Stimulated activated CD4-positive, alpha-beta T cell treated with anti-CD3 and anti-CD28 coated beads, Interleukin-15, amount 100 ng/mL, for 1 hour (primary cell): ENCODE measurements at places on chromosomes 6 and 20.
A peak's percentile ranks its signal among the peaks of the same experiment; 100 is the strongest.

DNA sequence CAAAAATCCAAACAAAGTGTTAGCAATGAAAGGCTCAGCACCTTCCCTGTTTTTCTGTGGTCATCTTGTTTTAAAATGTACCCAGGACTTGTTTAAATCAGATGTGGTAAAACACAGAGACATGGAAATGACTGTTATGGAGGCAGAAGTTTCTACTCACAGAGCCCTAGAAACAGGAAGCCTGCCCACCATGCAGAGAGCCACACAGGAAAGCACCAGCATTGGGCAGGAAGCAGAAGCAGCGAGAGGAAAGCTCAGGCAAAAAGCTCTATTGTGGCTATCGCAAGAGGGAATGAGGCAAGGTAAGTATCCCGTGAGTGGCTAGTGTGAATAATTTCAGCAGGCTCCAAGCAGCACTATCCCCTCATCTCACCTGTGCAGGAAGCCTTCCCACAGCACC lies 42.8 kb downstream of the GPR6 start:
- DNase-seq: no peak

GRCh38 chr20:33636776-33637175 lies 25.4 kb upstream of the C20orf144 start:
- DNase-seq: no peak

DNA sequence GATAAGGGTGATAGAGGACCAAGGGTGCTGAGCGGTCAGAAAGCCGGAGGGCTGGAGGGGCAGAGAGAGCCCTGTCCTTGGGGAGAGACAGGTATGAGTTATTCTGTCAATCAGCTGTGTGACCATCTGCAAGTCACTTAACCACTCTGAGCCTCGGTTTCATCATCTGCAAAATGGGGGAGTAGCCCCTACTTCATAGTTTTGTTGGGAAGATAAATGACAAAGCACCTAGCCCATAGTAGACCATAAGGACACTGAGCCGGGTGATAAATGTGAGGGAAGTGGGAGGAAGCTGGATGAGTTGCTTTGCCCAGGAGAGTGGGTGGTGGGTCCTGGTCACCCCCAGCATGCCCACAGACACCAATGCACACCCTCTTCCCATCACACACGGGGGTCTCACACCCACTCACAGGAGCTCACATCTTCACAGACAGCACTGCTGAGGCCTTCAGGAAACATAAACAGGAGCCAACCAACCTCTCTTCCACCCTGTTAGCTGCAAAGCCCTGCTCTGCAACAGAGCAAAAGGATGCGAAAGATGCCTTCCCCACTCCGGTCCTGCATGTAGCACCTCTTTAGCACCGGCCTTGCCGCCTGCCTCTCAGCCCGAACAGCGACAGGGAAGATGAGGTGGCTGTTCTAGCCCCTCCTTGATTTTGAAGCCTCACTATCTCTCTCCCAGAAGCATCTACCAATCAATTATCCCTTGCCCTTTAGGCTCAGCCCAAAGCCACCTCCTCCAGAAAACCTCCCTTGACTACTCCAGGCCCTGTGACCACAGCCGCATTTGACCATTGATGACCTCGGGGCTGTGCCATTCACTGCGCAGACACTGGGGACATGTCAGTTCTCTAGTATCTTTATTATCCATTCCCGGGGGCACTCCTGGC lies 18.9 kb downstream of the SPDEF start:
- DNase-seq: no peak

DNA sequence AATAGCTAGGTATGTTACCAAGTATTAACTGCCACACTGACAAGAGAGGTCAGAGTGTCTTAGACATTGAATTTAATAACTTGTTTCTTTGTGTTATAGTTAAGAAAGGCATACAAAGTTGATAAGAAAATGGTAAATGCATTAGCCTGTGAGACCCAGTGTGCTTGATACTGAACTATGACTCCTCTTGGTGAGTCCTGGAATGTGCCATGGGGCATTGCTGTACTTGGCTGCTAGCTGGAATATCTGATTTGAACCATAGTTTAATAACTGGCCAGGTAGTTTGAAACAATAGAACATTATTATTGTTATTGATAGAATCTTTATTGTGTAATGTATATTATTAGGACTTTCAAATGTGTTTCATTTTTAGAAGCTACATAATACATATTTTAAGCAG lies 70.0 kb downstream of the ZFAND3 start:
- no peak for DNase-seq

DNA sequence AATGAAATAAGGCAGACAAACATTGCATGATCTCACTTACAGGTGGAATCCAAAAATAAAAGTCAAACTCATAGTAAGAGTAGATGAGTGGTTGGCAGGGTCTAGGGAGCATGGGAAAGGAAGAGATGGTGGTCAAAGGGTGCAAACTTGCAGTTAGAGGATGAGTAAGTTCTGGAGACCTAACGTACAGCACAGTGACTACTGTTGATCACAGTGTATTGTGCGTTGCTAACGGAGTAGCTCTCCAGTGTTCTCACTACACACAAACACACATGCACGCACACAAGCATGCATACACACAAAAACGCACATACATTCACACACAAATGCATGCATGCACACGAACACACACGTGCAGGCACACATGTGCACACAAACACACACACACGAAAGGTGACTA lies 54.9 kb downstream of the LY86 start:
- no peak for DNase-seq

GRCh38 chr20:59064214-59064722 lies 21.7 kb upstream of the PRELID3B start:
- DNase-seq: no peak

DNA sequence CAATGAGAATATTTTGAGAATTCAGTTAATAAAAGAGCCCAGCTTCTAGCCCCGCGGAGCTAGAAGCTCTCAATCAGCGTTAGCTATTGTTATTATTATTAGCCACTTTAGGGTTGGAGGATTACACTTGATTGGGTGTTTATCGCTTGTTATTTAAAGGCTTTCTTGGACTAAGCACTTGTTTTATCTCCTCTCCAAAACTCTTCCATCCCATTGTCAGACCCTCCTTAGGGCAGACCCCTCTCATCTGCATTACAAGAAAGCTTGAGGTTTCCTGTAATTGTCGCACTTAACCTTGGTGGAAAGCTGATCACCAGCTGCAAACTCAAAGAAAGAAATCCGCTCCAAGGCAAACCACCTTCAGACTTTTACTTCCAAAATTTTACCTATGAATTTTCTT lies 4.8 kb downstream of the DPPA5 start:
- DNase-seq: no peak

- no peak for DNase-seq
These were observed 478.3 kb downstream of the TFAP2A start for GRCh38 chr6:9936551-9936950.

- DNase-seq: no peak
These were observed 9.1 kb upstream of the MAPK13 start for GRCh38 chr6:36120979-36121786.

DNA sequence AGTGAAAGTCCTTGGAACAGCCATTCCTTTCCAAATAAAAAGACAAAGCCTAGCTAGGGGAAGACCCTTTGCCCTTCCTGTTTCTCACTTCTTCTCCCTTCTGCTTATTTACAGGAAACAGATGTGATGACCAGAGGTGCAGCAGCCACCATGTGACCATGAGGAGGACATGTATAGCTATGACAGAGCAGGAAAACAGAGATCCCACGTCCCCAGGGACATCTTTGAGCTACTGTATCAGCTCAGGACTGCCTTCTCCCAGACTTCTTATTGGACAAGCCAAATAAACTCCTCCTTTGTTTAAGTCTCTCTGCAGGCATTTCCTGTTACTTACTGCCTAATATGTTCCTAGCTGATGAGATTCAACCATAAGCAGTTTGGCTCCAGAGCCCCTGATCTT lies 133.1 kb upstream of the MLN start:
- no peak for DNase-seq

- DNase-seq: no peak
These were observed 79.3 kb downstream of the TCP11 start for GRCh38 chr6:35061651-35062410.

- DNase-seq: no peak
These were observed 7.3 kb upstream of the SOX4 start for GRCh38 chr6:21586300-21586699.

DNA sequence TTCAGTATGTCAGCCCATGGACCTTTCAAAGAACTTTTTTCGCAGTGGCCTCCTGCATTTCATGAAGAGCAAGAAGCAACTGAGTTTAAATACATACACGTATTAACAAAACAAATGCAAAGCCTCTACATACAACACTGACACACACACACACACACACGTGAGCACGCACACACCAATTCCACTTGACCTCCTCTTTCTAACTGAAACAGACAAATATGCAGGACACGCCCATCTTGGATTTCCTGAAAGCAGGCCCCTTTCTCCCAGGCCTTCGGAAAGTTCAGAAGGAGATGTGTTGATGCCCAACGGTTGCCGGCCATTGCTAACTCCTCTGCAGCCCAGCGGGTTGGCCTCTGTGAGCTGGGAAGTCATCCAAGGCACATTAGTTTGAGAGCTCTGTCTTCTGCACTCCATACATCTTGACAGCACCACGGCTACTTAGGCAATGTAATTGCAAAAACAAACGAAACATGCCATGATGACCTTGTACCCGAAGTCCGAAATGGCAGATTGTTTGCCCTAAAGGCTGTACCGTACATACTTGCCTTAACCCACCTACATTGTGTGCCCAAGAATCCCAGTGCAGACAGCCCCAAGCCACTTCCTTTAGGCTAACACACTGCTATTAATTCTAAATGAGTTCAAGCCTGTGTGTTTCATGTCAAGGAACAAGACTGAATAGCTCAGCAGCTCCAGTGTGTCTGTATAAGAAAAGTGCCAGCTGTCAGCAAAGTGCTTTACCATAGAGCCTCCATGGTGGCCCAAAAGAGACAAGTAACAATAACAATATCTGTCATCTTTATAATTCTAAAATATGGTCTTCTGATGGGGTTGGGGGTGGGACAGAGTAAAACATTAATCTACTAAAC lies 138.8 kb upstream of the RNF217 start:
- no peak for DNase-seq

GRCh38 chr6:161395716-161396231 lies 121.9 kb upstream of the AGPAT4 start:
- DNase-seq: no peak

DNA sequence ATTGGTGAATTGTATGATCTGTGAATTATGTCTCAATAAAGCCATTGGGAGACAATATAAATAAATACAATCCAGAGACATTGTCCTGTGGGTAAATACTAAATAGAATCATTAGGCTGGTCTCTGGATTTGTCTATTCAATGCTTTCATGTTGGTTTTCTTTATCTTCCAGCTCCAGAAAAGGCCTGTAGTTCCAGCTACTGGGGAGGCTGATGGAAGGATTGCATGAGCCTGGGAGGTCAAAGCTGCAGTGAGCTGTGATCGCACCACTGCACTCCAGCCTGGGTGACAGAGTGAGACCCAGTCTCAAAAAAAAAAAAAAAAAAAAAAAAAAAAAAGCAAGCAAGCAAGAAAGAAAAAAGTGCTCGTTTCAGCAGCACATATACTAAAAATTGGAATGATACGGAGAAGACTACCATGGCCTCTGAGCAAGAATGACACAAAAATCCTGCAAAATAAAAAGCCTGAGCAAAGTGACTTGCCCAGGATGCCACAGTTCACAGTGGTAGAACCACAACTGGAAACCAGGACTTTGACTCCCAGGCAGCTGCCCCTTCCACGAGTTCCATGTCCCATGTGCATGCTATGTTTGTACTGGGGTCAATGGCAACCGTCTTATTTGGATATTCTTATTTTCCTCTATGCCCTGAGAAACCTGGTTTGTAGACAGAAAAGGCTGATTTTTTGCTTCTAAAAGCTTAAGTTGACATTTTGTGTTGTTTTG lies 33.6 kb upstream of the GMPR start:
- DNase-seq: no peak

- DNase-seq: peak; percentile 38
These were observed 12.1 kb upstream of the PDYN start for GRCh38 chr20:2005831-2006426.

DNA sequence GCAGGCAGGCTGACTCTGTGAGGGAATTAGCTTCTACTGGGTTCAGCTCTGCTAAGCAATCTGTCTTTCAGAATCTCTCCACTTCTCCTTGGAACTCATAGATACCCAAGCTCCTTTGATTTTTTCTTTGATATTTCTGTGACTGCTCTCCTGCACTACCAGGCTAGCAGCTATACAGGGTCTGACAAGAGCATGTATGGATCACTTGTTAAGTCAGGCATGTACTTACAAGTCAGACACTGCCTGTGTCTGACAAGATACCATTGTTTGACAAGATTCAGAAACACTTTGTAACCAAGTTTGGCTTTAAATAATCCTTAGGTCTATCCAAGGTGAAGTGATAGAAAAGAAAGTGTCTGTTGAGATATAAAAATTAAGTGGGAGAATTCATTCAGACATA lies 79.5 kb downstream of the SESN1 start:
- DNase-seq: no peak

DNA sequence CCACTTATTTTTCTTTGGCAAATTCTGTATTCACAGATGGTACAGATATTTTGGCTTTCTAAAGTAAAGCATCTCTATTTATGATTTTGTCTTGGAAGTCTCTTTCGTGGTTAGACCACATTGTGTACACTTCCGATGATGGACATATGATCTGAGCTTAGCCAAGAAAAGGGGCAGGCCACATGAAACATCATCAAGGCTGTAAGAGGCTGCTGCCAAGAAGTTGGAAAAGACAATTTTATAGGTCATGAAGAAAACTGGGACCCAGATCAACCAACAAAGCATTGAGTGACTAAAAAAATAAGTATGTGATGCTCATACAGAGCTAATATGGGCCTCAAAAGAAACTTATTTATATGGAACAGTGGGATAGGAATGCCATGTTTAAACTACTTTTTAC lies 266.4 kb downstream of the HAO1 start:
- DNase-seq: no peak

DNA sequence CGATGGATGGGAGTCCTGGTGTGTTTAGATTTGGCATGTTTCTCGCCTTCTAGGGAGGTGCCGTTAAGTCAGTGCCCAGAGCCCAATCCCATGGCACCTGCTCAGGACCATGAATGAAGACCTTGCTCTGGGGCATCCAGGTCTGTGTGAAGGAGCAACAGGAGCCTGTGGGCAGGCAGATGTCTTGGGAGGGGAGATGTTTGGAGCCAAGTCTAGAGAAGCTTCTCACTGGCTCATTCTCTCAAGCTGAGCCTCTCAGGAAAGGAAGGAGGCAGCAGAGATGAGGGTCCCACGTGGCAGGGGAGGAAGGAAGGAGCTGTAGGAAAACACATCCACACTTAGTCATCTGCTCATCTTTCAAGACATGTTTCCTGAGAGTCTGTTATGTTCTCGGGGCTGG lies 9.5 kb upstream of the SIRPB1 start:
- no peak for DNase-seq

DNA sequence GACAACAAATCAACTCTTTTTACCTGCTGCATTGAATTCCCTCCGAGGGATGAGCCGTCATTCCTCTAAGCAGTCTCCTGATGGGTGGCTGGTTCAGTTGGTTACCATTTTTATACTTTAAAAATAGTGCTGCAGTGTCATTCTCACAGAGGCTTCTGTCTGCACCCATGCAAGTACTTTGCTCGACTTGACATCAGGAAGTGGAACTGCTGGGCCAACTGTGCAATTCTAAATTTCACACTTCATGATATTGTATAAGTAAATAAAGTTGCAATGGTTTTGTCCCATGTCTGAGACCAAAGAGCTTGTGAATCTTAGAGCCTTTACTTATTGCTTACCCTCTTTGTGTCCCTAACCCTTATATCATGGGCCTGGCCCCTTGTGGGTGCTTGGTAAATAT lies 2.5 kb downstream of the BTN3A1 start:
- no peak for DNase-seq

- no peak for DNase-seq
These were observed 85.0 kb downstream of the PLCG1 start for GRCh38 chr20:41222296-41222695.
